ENCODE measurements at places on chromosomes 6 and 20.

DNA sequence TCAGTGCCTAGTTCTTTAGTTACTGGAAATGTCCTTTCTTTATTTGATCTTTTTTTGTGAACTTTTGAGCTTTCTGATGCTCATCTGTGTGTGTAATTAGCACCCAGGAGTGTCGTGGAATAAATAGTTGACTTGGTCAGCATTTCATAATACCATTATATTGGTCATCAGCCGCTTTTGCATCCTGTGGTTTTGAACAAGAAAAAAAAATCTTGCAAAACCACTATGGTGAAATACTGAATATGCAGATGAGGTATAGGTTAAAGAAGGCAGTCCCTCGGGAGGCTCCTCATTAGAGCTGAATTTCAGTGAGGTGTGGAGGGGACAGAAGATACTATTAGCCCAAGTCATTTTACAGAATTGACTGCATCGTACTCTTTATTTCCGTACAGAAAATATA is 90.1 kb downstream of the FOXO3 start:
- DNase-seq: no peak

- no peak for DNase-seq
These were observed 197.8 kb downstream of the OGFRL1 start for GRCh38 chr6:71486461-71486860.

GRCh38 chr20:63698739-63699465 is 2.5 kb downstream of the TNFRSF6B start:
- no peak for DNase-seq

DNA sequence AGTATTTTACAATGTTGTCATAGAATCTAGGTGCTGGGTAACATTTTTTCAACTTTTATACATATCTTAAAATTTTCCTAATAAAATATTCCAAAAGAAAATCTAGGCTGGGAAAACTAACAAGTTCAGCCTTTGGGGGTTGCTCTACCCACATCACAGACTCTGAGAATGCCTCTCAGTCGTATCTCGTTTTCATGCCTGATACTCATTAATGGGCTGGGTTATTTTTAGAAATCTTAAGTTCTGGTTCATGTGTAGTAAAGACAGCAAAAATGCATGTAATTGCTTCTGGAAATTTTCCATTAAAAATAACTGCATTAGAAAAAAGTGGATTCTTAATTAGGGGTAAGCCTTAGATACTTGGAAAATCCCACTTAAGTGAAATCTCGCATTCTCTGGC is 149.3 kb downstream of the SLC24A3 start:
- DNase-seq: no peak

- no peak for DNase-seq
These were observed 29.8 kb downstream of the AIG1 start for GRCh38 chr6:143090314-143091044.

DNA sequence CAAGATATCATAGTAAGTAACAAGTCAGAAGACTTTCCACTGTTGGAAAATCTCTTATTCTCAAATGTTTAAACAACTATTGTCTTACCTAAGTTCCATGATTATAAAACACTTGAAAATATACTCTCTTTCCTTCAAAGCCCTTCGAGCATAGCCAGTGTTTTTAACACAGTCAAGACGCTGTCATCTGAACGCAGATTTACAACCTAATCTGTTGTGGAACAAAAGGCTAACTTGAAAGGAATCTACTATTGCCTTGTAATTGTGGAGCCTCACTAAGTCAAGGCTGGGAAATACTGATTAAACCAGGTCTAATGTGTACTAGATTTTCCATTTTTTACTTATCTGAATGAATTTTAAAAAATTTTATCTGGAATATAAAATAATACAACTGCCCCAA is 205.8 kb downstream of the TRDN start:
- DNase-seq: no peak

DNA sequence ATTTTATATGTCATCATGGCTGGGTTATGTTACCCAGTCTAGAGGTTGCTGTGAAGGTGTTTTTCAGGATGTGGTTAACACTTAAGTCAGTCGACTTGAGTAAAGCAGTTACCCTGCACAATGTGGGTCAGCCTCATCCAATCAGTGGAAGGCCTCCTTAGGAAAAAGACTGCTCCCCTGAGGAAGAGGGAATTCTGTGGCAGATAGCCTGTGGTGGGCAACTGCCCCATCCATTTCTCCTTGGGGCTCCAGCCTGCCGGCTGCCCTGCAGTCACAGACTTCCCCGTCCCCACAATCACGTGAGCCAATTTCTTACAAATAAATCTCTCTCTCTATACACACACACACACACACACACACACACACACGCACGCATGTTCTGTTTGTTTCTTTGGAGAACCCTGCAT is 34.5 kb upstream of the MPC1 start:
- DNase-seq: peak; percentile 36

- DNase-seq: no peak
These were observed 67.3 kb downstream of the TRAM2 start for GRCh38 chr6:52509281-52510212.

DNA sequence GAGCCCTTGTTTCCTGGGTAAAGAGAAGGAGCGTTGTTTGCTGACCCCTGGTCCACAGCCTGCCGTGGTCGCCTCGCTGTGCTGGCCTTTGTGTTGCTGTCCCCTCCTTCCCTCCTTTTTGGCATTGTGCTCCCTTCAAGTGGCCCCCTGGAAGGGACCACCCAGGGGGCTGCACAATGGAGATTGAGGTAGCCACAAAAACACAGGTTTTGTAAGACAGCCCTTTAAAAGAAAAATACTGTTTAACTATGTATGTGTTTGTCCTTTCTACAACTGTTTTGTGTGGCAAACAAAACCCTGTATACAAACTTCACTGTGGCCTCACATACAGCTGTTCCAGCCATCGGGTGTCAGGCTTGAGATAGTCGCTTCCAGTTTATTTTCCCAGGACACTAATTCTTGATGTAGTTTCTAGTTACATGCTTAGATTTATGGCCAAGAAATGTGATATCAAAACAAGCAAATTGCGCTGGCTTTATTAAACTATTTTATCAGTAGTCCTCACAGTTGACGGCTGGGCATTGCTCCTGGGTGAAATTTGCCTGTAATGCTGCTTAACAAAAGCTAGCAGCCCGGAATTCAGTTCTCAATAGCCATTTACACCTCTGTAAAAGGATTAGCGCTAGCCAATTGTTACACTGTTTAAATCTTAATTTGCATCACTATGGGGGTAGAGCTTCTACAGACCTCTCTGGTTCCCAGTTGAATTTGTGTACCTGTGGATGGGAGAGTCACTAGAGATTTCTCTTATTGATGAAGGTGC is 64.1 kb downstream of the KIZ start:
- DNase-seq: no peak

DNA sequence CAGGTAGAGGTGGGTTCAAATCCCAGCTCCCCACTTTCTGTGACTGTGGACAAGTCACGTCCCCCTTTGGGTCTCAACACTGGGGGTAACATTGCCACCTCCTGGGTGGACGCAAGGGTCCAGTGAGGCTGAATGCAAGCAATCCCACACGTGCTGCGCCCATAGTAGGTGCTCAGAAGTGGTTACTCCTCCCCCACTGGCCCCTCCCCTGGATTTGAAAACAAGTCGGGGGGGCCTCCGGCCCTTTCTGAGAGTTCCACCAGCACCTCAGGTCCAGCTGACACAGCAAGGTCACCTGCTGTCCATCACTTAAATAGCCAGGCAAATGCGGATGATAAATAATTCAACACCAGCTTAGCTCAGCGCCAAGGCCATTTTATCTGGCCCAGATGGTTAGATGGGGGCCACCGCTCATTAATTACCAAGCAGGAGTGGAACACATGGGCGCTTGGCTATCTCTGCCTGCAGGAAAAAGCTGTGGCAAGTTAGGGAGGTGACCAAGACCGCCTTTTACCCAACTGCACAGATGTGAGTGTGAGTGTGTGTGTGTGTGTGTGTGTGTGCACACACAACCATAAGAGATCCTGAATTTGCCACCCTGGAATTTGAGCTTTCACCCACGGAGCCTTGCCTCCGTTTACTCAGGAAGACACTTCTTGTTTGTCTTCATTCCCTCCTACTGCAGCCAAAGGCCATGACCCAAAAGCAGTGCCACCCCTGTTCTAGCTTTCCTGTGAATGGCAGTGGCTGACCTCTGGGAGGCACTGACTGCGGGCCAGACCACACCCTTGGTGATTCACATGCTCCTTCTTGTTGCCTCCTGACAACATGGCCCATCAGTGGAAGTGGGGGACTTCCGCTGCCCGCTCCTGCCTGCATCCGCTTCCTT is 34.7 kb upstream of the KCNB1 start:
- no peak for DNase-seq

- DNase-seq: no peak
These were observed 98.9 kb downstream of the ZNF217 start for GRCh38 chr20:53494753-53495152.

DNA sequence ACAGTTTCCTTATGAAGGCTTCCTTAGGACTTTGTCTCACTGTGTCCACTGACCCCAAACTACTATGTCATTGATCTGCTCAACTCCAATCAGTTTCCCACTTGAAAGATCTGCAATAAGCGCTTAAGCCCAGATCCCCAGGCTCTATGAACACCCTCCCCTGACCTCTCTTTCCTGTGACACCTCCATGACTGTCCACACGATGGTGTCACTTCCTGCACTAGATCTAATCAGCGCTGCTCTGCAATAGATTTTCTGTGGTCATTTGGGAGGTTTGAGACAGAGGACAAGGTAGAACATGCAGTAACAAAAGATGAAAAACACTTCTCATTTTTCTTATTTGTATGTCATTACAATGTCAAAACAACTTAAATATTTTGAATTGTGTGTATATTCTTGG is 304.6 kb upstream of the AGPAT4 start:
- no peak for DNase-seq

GRCh38 chr6:162151021-162151665 is 576.4 kb downstream of the PRKN start:
- no peak for DNase-seq

DNA sequence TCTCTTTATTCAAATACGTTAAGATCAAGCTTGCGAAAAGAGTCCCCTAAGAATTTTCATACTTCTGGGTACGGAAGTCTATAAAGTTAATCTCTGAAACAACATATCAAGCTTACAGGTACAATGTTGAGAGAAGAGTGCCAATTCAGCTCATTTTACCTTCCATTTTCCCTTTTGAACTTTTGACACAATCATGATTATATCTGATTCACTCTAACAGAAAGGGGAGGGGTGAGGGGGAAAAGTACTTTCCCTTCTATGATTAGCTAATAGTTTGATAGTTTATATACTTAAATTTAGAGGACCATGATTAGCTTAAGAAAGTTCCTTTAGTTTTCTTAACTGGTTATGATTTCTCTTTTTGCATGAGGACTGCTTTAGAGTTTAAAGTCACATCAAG is 33.5 kb downstream of the SNX3 start:
- DNase-seq: no peak

- no peak for DNase-seq
These were observed 315.0 kb downstream of the DHX35 start for GRCh38 chr20:39277185-39277584.

DNA sequence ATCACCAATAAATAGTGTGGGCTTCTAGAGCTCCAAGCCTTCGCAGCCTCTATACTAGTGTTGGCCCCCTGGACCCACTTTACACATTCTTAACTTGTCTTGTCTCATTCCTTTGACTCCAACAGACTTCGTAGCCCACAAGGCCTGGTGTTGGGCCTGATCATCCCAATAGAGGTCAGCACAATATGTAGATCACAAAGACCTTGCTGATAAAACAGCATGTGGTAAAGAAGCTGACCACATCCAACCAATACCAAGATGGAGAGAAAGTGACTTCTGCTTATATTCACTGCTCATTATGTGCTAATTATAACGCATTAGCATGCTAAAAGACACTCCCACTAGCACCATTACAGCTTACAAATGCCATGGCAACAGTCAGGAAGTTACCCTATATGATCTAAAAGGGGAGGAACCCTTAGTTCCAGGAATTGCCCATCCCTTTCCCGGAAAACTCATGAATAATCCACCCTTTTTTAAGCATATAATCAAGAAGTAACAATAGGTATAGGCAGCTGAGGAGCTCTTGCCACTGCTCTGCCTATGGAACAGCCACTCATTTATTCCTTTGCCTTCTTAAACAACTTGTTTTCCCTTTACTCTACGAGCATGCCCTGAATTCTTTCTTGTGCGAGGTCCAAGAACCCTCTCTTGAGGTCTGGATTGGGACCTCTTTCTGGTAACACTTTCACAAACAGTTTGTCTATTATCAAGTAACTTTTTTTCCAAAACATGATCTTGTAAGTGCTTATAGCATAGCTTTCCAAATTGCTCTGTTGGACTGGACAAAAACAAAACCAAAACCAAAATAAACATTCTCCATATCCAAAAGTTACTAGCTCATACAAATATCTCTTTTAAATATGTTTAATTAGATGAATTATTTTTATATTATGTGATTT is 54.6 kb upstream of the ECHDC1 start:
- no peak for DNase-seq

DNA sequence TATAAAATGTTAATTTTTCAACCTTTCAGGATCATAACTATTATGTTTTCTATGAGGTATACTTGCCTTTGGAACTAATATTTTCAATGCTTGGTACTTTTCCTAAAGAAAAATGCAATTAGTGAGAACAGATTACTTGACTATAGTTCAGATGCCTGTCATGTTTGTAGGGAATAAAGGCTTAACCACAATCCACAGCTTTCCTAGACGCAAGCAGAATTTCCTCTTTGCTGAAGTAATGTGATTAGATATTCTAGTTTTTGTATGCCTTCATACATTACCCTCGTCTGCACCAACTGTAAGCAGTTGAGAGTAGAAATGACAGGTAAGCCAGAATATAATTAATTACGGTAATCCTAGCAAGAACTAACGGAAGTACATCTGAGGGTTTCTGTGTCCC is 581.4 kb upstream of the MMS22L start:
- no peak for DNase-seq

DNA sequence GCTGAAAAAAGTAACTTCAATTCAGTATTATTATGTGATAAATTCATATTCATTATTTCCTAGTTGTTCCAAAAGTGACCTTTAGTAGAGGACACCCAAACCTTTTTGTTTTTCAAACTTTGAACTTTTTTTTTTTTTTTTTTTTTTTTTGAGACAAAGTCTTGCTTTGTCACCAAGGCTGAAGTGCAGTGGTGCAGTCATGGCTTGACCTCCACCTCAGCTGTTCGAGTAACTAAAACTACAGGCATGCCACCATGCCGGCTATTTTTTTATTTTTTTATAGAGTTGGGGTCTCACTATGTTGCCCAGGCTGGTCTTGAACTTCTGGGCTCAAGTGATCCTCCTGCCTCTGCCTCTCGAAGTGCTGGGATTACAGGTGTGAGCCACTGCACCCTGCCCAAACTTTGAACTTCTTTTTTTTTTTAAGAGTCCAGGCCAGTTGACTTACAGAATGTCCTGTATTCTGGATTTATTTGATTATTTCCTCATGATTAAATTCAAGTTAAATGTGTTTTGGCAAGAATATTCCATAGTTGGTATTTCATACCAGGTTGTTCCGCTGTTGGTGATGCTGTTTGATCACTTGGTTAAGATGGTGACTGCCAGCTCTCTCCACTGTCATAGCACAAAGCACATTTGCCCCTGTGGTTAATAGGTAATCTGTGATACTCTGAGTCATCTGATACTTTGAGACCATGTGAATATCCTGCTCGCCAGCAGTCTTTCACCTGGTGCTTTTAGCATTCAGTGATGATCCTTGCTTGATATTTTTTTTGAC is 48.0 kb downstream of the VAPB start:
- DNase-seq: no peak
